Bronchial epithelial cell (primary cell): ENCODE measurements at places on chromosomes 5 and 9. TPM values are rescaled to one million over a fixed set of nuclear protein-coding genes. Genes with fewer than 3 reads are reported as not detected.

Gene LHX3
- not detected in 2 replicates for total RNA-seq

Gene DMGDH
- total RNA-seq, result 11.6 and 15.1 TPM in 2 replicates

Gene DMRTA1
- 3.9 and 5.6 TPM in 2 replicates for total RNA-seq

Gene SPINK1
- 0.51 and 1.1 TPM in 2 replicates for total RNA-seq

Gene PSAT1
- total RNA-seq, result 142 and 241 TPM in 2 replicates

Gene ECSCR
- not detected in 2 replicates for total RNA-seq

Gene TAS2R1
- total RNA-seq, result not detected in 2 replicates

Gene ZDHHC11B
- under 0.01 and 0.51 TPM in 2 replicates for total RNA-seq

Gene PDCD1LG2
- total RNA-seq, result under 0.01 and 0.64 TPM in 2 replicates

Gene PRRX2
- total RNA-seq, result 0.13 TPM in 1 of 2 replicates, not detected in the other

Gene BTNL8
- not detected in 2 replicates for total RNA-seq

Gene SPATA31D4
- not detected in 2 replicates for total RNA-seq

Gene SNAPC3
- 32.8 and 33.7 TPM in 2 replicates for total RNA-seq

Gene UBLCP1
- 14.5 and 39.3 TPM in 2 replicates for total RNA-seq

Gene CMYA5
- 0.26 and 0.77 TPM in 2 replicates for total RNA-seq

Gene PCDHB3
- total RNA-seq, result under 0.01 and 0.13 TPM in 2 replicates

Gene CD180
- not detected in 2 replicates for total RNA-seq

Gene EDIL3
- 0.26 and 1.1 TPM in 2 replicates for total RNA-seq

Gene NEUROG1
- total RNA-seq, result not detected in 2 replicates

Gene TIMD4
- total RNA-seq, result not detected in 2 replicates

Gene WDR31
- total RNA-seq, result 1.6 and 4.6 TPM in 2 replicates

Gene SIGMAR1
- total RNA-seq, result 62.5 and 74.8 TPM in 2 replicates

Gene GRXCR2
- not detected in 2 replicates for total RNA-seq

Gene CYLC2
- total RNA-seq, result not detected in 2 replicates

Gene NIM1K
- 0.38 TPM in 1 of 2 replicates, not detected in the other for total RNA-seq

Gene QRFP
- not detected in 2 replicates for total RNA-seq

Gene ARID3C
- total RNA-seq, result 0.26 TPM in 1 of 2 replicates, not detected in the other

Gene GPR151
- total RNA-seq, result not detected in 2 replicates

Gene IRX2
- 11.3 and 14.0 TPM in 2 replicates for total RNA-seq

Gene OBP2B
- total RNA-seq, result not detected in 2 replicates

Gene SLC34A3
- not detected in 2 replicates for total RNA-seq

Gene STKLD1
- total RNA-seq, result under 0.01 and 0.38 TPM in 2 replicates

Gene WWC1
- total RNA-seq, result 20.8 and 23.2 TPM in 2 replicates

Gene DCTN4
- total RNA-seq, result 23.7 and 27.5 TPM in 2 replicates

Gene PTRH1
- total RNA-seq, result 26.6 and 58.9 TPM in 2 replicates

Gene FBXW5
- 162 TPM in 2 replicates for total RNA-seq

Gene RORB
- total RNA-seq, result under 0.01 TPM in 1 of 2 replicates, not detected in the other

Gene PTAR1
- total RNA-seq, result 53.9 and 59.5 TPM in 2 replicates

Gene STING1
- 2.8 and 2.9 TPM in 2 replicates for total RNA-seq

Gene GFI1B
- total RNA-seq, result not detected in 2 replicates

Gene CSF1R
- not detected in 2 replicates for total RNA-seq

Gene COL27A1
- 1.3 and 2.2 TPM in 2 replicates for total RNA-seq
